Upper lobe of right lung (tissue), 1 donor: ENCODE measurements at places on chromosomes 2 and 18.

- DNase-seq = no peak
Observed at GRCh38 chr2:64059270-64059669, 40.0 kb upstream of the VPS54 start.

GRCh38 chr2:67471681-67472080 is 74.5 kb downstream of the ETAA1 start:
- DNase-seq = no peak

DNA sequence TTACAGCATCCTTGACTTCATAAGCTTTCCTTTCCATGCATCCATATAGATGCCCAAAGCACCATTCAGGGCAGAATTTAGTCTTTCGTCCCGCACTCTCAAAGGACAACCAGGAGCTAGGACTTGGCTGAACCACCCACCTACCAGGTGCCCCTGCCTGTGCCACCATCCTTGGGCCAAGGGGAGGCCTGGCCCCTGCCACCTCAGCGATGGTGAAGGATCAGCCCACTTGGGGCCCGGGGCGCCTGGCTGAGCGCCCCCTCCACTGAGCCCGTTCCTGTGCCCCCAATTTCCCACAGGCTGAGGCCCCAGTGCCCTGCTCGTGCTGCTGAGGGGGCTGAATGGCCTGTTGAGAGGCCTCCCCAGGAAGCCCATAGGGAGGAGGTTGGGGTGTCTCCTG is 33.3 kb upstream of the ALPP start:
- peak; percentile 48 for DNase-seq

GRCh38 chr2:240906141-240906910 is at the start of gene CROCC2:
TSS of gene CROCC2 (plus strand) at chr2:240906336. CDS start at chr2:240906514, 178 bp downstream.
- no peak for DNase-seq

DNA sequence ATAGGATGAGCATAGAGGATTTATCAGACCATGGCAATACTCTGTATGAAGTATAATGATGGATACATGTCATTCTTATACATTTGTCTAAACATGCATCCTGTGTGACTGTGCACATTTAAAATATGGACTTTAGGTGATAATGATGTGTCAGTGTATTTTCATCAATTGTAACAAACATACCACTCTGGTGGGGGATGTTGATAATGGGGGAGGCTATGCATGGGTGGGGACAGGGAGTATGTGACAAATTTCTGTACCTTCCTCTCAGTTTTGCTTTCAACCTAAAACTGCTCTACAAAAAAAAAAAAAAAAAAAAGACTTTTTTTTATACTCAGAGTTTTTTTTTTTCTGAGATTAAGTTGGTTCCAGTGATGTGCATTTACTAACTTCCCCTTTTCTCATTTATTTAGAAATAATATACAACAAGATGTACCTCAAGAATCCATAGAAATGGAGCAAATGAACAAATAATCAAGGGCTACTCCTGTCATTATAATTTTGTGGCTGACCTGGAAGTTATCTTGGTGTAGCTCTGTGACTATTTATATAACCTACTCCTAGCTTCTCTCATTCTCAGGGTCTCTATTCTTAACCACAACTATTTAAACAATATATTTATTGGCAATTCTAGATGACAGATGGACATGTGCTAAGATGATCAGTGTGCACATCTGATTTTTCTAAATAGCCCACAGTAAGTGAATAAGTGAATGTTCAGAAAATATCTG is 108.9 kb upstream of the ITGA4 start:
- no peak for DNase-seq

DNA sequence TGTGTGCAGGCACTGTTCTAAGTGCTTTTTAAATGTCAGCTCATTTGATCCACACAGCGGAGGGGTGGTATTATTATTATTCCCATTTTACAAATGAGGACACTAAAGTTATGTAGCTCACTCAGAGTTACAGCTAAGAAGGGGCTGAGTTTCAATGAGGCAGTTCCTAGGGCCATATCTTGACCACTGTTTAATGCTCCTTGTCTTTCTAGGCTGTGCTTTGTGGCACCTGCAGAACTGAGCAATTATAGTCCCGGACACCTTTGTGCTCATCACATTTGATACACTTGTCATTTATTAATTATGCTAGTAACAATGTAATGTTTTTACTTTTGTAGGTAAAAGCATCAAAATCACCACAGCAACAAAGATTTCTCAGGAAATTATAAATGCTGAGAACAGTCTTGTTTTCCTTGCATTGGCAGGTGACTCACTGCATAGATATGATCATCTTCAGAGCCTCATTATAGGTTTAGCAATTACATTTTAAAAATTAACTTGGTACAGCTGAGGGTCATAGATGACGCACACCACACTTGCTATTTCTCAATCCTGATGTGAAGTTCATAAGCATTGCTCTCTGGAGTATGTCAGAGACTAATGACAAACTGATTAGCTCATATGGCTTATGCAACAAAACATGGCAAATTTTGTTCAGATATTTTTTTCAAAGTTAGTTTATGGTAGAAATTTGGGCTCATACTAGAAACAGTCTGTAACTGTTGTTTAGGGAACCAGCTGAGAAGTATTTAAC is 366.8 kb downstream of the TGIF1 start:
- DNase-seq = no peak

GRCh38 chr2:52749764-52750163 is 1017.8 kb upstream of the CHAC2 start:
- no peak for DNase-seq

GRCh38 chr2:171386627-171387026 is 47.2 kb downstream of the METTL8 start:
- no peak for DNase-seq

GRCh38 chr2:213002383-213002782 is 149.0 kb downstream of the IKZF2 start:
- no peak for DNase-seq

GRCh38 chr2:232721261-232721660 is 24.1 kb downstream of the GIGYF2 start:
- no peak for DNase-seq

DNA sequence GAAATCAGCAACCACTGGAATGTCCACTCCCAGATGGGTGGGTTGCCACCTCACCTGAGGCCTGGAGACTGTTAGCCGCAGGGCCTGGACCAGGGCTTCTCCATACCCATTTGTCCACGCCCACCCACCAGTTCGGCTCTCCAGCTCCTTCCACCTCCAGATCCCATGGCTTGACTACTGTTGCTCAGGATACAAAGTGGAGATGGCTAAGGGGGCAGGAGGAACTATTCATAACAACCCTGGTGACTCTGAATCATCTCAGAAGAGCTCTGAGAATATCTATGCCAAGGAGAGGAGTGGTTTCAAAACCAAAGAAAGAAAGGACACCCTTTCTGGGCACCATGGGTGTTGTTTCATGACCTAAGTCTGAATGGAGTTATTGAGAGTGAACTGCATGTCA is 145.8 kb downstream of the LAMA3 start:
- no peak for DNase-seq
